ENCODE measurements at places on chromosomes 12 and 14.

GRCh38 chr14:61461808-61462275 is 140.5 kb downstream of the PRKCH start:
- peak; percentile 79 for DNase-seq

- DNase-seq, result no peak
Observed at GRCh38 chr12:118925826-118926225, 55.5 kb upstream of the SRRM4 start.

DNA sequence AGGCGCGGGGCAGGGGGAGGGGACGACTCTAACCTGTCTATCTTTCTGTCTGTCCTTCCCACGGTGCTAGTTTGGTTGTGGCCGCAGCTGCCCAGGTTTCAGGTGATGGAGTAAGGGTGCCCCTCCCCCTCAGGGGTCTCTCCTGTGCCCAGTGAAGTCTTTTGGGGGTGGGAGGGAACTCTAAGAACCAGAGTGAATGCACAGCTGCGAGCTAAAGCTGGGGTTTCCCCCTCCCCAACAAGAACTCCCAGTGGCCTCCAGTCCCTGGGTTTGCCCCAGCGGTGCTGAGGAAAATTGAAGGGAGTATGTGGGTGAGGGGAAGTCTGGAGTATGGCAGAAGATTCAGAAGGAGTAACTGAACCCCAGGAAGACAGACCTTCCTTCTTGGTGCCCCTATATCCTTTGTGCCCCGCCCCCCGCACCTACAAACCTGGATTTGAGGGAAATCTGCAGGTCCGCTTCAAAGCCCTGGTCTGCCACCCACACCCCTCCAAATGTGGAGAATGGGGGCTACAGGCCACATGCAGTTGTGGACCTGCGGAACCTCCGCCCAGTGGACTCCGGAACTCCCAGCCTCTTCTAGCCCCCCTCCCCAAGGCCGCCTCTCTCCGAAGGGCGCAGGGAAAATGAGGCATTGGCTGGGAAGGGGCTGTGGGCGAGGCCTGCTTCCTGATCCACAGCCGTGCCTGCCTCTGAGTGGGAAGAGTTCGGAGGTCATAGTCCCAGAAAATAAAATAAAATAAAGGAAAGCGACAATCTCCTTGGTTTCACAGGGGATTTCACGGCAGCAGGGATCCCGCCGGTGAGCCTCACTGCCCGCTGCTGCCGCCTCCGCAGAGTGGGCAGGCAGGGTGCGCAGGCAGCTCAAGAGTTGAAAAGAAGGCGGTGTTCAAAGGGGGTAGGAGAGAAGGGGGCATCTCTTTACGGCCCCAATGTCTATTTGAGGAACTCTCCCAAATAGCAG is 3.4 kb upstream of the HOXC9 start:
- no peak for DNase-seq

DNA sequence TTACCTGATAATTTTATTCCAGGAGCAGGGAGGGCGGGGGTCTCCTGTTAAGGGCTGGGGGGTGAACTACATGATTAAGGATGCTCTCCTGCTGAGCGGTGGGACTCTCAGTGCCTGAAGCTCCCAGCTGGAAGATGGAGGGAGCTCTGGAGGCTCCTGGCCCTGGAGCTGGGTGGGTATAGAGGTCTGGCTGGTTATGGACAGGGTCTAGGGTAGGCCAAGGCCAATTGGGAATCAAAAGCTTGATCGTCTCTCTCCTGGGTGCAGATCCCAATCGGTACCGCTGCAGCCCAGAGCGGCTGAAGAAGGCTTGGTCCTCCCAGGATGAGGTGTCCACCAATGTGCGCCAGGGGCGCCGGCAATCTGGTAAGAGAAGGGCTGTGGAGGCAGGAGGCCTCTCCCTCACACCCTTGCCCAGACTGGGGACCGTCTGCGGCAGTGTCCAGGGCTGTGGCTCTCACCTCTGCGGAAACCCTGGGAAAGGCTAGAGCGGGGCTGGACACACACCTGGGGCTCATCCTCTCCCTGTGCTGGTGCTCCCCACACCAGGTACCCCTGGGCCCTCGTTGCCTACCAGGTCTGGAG is 28.4 kb downstream of the PLEKHG3 start:
- no peak for DNase-seq

DNA sequence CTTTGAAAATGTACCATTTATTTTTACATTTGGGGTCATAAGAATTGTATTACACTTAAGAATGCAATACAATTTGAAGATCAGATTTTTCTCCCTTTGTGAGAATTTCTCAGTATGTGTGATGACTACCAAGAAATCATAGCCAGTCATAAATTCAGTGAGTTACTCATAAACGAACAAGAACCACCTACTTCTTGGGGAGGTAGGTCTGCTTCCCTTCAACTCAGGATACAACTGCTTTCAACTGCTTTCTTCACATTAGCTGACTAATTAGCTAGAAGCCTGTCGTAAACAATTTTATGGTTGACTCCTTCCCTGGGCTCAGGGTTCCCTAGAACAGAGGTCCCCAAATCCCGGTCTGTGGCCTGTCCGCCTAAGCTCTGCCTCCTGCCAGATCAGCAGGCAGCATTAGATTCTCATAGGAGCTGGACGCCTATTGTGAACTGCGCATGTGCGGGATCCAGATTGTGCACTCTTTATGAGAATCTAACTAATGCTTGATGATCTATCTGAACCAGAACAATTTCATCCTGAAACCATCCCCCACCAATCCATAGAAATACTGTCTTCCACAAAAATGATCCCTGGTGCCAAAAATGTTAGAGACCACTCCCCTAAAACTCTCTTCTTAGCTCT is 3.7 kb downstream of the ANG start:
- DNase-seq, result peak; percentile 18

- DNase-seq, result no peak
Observed at GRCh38 chr14:94103554-94104150, 6.9 kb upstream of the IFI27 start.

DNA sequence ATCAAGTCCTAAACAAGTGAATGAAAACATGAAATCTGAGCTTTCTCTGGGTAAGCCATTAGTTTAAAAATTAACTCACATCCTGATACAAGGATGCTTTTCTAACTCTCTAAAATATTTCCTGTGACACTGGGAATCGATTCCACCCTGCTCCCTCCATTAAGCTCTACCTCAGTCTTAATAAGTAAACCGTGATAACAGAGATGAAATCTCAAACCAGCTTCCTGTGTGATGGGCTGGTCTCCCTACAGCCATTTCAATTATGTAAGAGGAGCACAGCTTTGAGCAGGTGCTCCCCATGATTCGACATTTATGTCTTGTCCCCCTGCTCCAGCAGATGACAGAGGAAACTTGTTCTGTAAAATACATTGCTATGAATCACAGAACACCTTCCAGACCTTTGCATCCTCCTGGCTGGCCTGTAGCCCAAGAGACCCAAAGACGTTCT is 59.0 kb downstream of the GAS2L3 start:
- DNase-seq, result no peak

- peak; percentile 87 for DNase-seq
Observed at GRCh38 chr12:88472775-88473174, 107.5 kb downstream of the KITLG start.

DNA sequence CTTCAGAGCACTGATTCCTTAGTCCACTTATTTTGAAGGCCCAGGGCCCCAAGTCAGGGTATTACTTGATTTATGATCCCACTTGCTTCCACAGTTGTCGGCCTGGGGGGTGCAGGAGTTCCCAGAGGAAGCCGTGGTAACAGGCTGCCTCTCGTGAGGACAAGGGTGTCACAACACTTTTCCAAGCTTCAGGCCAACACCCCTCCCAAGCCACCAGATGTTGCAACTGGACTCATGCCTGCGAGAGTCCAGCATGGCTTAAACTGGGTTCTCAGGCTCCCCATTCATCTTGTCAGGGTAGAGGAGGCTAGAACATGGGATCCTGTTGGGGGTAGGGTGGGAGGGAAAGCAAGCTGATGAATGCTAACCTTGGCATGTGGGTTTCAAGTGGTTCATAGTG is 56.1 kb downstream of the BMP4 start:
- peak; percentile 6 for DNase-seq

GRCh38 chr14:74509587-74510222 is 16.1 kb downstream of the ISCA2 start:
- DNase-seq, result no peak

DNA sequence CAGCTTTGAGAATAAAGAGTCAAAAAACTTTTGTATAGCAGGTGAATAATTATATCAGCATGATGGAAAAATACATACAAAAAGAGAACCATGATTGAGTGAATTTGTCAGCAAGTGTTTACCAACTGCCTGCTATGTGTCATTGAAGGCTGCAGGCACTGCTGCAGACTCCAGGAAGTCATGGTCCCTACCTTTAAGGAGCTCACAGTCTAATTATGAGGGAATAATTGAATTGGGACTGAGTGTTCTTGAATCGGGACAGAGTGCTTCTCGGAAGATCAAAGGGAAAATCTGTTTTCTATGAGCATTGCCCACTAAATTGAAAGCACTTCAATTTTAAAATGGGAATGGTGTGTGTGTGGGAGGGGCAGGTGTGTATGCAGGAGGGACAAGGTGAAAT is 9.5 kb downstream of the OR10AD1 start:
- DNase-seq, result no peak

GRCh38 chr14:35474323-35474722 is 59.6 kb upstream of the INSM2 start:
- DNase-seq, result no peak

- DNase-seq, result no peak
Observed at GRCh38 chr12:105644770-105645169, 314.3 kb downstream of the C12orf75 start.

- DNase-seq, result no peak
Observed at GRCh38 chr14:91129261-91129660, 15.4 kb downstream of the DGLUCY start.

GRCh38 chr14:50531595-50532501 is 521 bp downstream of the MAP4K5 start:
- DNase-seq, result peak; percentile 79

DNA sequence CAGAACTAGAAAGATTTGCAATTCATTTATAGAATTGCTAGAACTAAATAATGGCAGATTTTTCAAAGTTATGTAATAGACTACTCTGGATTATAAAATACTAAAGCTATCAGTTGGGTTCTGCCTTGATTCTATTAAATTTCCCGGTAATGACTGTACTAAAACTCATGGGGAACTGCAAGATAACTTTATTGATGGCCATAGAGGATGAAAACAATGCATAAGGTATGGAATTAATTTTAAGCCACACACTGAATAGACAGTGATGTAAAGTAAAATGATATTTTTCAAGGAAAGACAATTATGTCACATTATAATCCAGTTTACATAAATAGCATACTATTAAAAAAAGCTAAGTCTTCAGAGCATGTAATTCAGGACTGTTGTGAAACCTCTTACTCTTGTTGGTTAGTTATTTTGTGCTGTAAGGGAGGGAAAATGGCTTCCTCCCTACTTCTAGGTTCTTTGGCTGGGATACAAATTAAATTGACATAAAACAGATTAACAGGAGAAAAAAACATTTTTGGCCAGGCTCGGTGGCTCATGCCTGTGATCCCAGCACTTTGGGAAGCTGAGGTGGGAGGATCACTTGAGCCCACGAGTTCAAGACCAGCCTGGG is 134.4 kb upstream of the AMIGO2 start:
- no peak for DNase-seq

DNA sequence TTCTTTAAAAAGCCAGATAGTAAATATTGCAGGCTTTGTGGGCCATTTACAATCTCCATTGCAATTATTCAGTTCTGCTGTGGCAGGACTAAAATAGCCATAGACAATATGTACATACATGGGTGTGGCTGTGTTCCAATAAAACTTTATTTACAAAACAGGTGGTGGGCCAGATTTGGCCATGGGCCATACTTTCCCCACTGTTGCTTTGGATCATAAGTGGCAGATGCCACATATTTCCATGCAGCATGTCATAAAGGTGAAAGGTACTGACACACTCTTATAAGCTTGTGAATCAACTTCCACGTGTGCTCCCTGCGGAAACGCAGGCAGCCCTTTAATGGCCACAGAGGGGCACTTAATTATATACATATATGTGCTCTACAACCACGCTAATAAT is 244.4 kb upstream of the FOXN3 start:
- no peak for DNase-seq

- DNase-seq, result no peak
Observed at GRCh38 chr12:19277711-19278110, 148.2 kb downstream of the PLEKHA5 start.

DNA sequence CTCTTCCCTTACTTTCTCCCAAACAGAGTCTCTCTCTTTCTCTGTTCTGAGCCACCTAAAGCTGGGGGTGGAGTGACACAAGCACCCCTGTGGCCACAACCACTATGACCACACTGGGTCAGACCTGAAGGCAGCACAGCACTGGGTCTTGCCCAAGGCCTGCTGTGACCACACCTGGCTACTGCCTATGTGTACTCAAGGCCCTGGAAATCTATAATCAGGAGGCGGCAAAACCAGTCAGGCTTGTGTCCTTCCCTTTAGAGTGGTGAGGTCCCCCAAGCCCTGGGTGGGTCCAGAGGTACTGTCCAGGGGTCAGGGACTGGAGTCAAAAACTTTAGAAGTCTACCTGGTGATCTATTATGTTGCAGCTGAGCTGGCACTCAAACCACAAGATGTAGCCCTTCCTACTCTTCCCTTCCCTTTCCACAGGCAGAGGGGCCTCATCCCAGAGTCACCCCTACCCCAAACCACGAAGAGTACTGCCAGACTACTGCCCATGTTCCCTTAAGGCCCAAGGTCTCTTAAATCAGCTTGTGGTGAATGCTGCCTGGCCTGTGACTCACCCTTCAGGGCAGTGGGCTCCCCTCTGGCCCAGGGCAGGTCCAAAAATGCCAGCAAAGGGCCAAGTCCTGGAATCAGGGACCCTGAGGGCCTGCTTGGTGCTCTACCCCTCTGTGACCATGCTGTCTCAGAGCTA is 179.8 kb upstream of the DYRK2 start:
- DNase-seq, result no peak
